HuH-7 (cell line): ENCODE measurements at places on chromosomes 13 and 19.

GRCh38 chr19:10372690-10373089 lies 7.7 kb downstream of the TYK2 start:
- DNase-seq = no peak

DNA sequence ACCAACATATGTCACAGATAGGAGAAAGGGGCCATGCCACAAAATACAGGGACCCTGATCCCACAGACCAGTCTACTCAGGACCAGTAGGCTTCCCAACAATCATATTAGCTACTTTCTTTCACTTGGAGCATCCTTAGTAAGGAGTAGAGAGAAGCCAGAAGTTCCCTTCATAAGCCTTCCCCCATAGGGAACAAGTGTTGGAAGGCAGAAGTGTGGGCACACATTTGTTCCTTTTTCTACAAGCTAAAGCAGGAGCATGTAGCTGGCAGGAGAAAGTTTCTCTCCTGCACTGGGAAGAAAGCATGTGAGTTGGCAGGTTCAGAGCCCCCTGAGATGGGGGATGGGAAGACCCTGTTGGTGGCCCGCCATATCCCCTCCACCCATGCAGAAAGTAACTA lies 165.4 kb downstream of the KCTD12 start:
- no peak for DNase-seq

- no peak for DNase-seq
Observed at GRCh38 chr13:53143757-53144339, 115.2 kb downstream of the OLFM4 start.

DNA sequence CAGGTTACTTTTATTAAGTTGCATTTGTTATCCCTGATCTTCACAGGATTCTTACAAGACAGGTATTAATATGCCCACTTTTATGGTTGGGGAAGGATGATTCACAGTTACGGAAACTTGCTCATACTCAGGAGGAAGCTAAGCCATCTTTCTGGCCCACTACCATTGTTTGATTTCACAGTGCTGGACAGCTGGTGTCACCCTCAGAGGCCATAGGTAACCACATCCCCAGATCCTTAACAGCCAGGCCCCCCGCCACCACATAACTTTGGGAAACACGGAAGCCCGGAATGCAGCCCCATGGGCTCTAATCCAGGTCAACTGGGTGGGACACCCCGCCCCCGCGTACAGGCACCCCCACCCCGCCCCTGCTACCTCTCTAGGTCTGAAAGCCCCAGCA lies 119.7 kb downstream of the IRS2 start:
- no peak for DNase-seq

DNA sequence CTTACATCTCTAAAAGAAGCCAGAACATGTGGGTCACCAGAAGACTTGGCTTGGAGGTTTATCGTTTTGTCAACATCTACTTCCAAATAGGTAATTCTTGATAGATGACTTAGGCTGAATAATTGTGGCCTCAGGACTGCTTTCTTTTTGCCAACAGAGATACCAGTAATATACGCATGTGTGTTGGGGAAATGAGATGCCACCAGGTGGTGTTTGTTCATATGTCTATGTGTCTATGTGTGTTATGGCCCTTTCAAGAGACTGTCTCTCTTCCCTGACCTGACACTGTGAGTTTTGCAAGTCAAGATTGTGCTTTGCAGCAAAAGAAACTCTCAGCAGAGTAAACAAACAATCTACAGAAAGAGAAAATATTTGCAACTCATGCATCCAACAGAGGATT lies 31.6 kb upstream of the METTL21C start:
- DNase-seq = no peak

- DNase-seq = no peak
Observed at GRCh38 chr19:31049431-31049830, 299.8 kb downstream of the TSHZ3 start.

DNA sequence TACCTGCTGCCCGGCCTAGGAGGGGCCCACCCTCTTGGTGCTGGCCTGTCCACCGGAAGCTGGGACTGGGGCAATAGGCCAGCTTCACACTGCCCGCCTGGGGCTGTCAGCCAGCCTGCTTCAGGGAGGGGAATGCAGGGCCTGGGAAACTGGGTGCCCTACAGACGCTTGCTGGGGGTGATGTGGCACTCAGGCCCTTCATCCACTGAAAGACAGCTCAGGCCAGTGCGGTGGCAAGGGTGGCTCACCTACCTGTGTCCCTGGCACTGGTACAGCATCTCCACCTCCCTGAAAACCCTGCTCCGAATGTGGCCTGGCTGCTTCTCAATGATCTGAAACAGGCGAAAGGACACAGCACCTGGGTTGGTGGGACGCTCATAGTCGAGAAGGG lies 7.8 kb downstream of the MKNK2 start:
- DNase-seq = no peak

- no peak for DNase-seq
Observed at GRCh38 chr13:112325142-112325808, 50.9 kb upstream of the SPACA7 start.

- DNase-seq = no peak
Observed at GRCh38 chr19:39698535-39698934, 5.7 kb upstream of the LGALS14 start.

GRCh38 chr13:31853643-31854326 lies 114.5 kb downstream of the RXFP2 start:
- no peak for DNase-seq

GRCh38 chr19:33819506-33819879 lies 22.8 kb downstream of the KCTD15 start:
- no peak for DNase-seq

GRCh38 chr13:106691341-106691740 lies 123.4 kb upstream of the ARGLU1 start:
- no peak for DNase-seq

DNA sequence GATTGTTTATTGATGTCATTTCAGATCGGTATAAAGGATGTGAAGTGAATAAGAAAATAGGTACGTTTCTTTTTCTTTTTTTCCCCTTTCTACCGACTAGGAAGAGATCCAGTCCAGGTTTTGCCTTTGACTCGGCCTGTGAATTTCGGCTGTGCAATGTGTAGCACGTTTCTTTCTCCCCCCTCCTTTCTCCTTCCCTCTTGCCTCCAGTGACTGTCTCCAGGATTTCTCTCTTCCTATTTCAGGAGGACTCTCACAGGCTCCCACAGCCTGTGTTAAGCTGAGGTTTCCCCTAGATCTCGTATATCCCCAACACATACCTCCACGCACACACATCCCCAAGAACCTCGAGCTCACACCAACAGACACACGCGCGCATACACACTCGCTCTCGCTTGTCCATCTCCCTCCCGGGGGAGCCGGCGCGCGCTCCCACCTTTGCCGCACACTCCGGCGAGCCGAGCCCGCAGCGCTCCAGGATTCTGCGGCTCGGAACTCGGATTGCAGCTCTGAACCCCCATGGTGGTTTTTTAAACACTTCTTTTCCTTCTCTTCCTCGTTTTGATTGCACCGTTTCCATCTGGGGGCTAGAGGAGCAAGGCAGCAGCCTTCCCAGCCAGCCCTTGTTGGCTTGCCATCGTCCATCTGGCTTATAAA lies at the start of gene GPC6:
Gene GPC6, plus strand, starts transcription at position 185 of the 657 bp plus-strand sequence.
- DNase-seq = peak; percentile 47

DNA sequence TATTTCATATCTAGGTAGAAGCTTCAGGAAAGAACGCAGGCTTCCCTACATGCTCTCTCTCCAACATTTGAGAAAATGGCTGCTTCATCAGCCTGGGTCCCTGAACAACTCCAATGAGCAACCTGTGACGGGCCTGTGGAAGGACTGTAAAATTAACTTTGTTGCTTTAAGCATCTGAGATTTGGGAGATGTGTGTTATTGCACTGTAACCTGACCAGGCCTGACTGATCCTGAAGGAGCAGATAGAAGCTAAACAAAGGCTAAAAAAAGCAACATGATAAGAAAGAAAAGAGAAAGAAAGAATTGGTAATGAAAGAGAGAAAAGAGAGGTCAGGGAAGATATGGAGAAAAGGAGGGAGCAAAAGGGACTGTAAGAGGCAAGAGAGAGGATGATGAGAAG lies 77.1 kb upstream of the MBNL2 start:
- DNase-seq = no peak

DNA sequence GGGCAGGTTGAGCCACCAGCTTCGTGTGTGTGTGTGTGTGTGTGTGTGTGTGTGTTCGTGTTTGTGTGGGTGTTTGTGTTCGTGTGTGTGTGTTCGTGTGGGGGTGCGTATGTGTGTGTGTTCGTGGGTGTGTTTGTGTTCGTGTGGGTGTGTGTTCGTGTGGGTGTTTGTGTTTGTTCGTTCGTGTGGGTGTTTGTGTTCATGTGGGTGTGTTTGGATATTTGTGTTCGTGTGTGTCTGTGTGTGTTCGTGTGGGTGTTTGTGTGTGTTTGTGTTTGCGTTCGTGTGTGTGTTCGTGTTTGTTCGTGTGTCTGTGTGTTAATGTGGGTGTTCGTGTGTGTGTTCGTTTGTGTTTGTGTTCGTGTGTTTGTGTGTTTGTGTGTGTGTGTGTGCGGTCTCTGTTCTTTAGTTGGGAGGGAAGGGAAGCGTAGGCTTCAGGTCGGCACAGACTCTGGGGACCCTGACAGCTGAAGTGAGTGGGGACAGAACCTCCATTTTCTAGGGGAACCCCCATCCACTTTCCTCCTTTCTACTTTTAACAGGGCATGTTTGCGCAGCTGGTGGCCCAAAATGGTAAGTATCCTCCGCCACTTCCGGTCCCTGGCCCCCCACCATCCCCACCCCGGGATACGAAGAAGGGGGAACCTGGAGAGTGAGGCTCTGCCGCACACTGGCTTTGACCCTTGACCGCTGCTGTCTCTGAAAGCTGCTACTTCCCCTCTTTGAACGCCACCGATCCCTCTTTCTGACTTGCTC lies 1.6 kb downstream of the TNFSF9 start:
- DNase-seq = no peak

GRCh38 chr13:93625536-93625935 lies 398.9 kb downstream of the GPC6 start:
- no peak for DNase-seq

- DNase-seq = no peak
Observed at GRCh38 chr13:71460211-71460610, 406.8 kb downstream of the DACH1 start.

- DNase-seq = no peak
Observed at GRCh38 chr19:30063650-30064347, 121.8 kb downstream of the URI1 start.

DNA sequence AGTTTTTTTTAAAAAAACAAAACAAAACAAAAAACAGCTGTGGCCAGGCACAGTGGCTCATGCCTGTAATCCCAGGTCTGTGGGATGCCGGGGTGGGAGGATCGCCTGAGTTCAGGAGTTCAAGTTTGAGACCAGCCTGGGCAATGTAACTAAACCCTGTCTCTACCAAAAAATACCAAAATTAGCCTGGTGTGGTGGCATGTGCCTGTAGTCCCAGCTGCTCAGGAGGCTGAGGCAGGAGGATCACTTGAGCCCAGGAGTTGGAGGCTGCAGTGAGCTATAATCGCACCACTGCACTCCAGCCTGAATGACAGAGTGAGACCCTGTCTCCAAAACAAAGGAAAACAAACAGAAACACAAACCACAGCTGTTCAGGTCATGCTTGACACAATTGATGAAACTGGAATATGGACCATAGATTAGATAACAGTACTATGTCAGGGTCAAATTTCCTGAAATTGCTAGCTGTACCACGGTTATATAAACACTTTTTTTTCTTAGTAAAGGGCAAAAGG lies 6.9 kb upstream of the ANGPTL4 start:
- no peak for DNase-seq

DNA sequence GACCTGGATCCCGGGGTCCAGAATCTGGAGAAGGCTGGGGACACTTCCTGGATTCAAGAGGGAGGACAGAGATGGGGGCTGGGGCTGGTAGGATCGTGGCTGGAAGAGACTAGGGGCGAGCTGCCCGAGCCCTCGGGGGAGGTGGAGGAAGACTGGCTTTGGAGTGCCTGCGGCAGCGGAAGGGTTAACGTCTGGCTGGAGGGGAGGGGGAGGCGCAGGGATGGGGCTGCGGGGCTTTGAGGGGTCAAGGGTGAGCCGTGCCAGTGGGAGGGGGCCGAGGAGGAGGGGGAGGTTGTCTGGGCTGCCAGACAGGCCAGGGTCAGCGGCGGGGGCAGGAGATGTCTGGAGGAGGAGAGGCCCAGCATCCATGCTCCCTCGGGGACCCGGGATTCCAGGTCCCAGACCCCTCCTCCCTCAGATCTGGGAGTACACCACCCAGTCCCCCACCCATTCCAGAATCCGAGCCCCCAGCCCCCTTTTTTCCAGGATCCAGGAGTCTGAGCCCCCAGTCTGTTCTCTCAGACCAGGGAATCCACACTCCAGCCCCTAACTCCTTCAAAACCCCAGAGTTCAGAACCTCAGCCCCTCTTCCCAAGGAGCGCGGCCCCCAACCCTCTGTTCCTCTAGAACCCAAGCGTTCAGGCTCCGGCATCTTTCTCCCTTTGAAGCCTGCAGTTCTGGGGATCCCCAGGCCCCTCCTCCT lies 3.2 kb upstream of the SPACA6 start:
- DNase-seq = peak; percentile 61

GRCh38 chr13:98495627-98496478 lies 81.1 kb downstream of the STK24 start:
- no peak for DNase-seq

DNA sequence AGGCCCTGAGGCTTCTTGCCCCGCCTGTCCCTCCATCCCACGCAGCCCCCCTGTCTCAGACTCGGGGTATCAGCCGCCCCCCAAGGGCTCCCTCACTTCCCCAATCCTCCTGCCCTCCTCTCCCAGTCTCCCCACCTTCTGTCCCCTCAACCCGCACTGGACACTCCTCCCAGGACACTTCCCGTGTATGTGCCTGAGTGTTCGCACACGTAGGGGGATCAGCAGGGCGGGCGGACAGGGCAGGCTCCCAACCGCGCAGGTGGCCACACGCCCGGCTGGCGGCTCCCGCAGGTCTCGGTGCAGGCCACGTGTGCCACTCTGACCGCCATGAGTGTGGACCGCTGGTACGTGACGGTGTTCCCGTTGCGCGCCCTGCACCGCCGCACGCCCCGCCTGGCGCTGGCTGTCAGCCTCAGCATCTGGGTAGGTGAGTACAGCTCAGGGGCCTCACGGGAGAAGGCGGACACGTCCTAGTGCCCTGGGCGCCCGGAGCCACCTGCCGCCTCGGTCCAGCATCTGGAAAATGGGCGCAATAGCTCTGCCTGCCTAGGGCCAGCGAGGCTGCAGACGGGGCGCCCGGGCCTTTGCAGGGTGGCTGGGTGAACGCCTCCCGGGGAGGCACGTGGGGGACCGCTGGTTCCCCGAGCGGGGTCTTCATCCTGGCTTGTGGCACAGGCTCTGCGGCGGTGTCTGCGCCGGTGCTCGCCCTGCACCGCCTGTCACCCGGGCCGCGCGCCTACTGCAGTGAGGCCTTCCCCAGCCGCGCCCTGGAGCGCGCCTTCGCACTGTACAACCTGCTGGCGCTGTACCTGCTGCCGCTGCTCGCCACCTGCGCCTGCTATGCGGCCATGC lies 2.3 kb downstream of the KISS1R start:
- DNase-seq = no peak
